ENCODE measurements at places on chromosomes 13 and 19.

DNA sequence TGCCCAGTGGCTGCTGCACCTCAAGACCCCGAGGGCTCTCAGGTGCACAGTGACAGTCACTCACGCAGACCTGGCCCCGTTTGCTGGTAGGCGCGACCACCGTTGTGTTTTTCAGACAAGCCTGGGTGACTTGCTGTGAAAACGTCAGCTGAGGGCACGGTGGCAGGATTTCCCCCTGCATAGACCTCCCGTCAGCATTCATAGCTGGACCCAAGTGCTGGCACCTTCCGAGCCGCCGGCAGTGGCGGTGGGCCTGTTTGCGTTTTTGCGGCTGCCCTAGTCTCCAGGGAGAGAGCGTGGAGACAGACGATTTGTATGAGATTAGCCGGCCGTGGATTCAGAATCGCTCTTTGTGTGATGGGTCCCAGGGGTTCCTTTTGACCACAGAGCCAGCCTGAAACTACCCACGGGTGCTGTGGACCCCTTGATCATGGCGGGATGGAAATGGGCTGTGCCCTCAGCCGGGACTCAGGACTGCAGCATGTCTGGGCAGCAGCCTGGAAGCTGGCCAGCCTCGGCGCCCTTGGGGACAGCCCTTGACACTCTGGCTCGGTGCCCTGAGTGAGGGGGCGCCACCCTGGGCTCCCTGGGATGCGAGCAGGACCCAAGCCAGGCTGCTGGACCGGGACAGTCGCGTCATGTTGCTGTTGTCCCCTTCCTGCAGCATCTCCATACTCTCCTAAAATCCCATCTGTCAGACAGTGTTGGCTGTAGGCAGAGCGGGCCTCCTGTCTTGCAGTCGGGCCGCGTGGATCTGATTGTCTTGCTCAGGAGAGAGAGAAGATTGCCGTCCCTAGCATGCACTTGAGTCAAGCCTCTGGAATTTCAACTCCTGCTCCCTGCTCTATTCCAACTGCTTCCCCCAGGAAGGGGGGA is 8.6 kb downstream of the KDM4B start:
- DNase-seq, result no peak

DNA sequence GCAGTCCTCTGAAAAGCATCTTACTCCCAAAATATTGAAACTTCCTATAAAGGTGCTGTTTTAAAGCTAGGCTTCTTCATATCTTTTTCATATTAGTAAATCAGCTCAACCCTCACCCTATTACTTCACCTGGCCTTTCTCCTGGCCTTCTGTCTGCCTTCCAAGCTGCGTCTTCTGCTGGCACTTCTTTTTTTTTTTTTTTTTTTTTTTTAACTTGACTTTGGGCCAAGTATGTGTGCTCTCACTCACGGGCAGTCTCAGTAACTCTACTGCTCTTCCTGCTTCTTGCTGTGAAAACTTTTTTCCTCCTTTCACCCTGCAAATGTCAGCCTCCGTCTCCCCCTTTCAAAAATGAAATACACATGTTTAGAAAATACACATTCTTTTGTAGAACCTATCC is 41.2 kb upstream of the KCTD4 start:
- DNase-seq, result no peak

- DNase-seq, result no peak
Observed at GRCh38 chr13:23025864-23026608, 154.7 kb upstream of the SGCG start.

GRCh38 chr19:7534531-7535046 is 928 bp upstream of the PNPLA6 start:
- no peak for DNase-seq

DNA sequence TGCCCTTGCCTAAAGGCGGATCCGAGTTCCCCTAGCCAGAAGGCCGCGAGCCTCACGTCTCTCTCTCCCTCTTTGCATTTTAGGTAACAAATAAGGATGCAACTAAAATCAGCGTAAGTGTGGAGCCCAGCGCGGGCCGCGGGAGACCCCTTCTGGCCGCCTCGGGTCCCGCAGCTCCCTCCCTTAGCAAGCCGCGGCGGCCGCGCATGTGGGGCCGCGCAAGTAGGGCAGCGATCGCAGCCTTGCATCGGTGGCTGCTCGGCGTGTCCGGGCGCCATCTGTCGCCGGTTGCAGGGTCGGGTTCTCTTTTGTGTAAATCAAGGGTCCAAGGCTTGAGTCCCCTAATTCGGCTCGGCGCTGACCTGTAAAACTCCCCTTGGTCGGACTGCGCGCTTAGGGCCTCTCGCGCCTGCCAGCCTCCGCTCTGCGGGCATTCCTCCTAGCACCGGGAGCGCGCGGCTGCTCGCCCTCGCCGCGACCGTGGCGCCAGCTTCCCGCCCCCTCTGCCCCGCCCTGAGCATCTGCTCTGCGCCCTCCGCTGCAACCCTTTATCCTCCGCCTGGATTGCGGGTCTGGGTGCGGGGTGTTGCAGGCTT is 2.7 kb downstream of the VSTM2B start:
- peak; percentile 45 for DNase-seq

GRCh38 chr13:113207460-113207859 is 1.0 kb downstream of the PCID2 start:
- DNase-seq, result no peak

- DNase-seq, result no peak
Observed at GRCh38 chr13:51202477-51203046, 19.6 kb upstream of the FAM124A start.

DNA sequence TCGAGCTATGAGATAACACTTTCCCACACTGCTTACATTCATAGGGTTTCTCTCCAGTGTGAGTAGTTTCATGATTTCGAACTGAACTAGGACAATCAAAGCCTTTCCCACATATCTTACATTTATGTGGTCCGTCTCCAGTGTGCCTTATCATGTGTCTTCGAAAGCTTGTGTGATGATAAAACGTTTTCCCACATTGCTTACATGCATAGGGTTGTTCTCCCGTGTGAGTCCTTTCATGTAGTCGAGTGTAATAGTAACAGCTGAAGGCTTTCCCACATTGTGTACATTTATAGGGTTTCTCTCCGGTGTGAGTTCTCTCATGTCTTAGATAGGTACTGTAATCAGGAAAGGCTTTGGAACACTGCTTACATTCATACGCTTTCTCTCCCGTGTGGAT is 16.3 kb downstream of the ZNF823 start:
- DNase-seq, result no peak

DNA sequence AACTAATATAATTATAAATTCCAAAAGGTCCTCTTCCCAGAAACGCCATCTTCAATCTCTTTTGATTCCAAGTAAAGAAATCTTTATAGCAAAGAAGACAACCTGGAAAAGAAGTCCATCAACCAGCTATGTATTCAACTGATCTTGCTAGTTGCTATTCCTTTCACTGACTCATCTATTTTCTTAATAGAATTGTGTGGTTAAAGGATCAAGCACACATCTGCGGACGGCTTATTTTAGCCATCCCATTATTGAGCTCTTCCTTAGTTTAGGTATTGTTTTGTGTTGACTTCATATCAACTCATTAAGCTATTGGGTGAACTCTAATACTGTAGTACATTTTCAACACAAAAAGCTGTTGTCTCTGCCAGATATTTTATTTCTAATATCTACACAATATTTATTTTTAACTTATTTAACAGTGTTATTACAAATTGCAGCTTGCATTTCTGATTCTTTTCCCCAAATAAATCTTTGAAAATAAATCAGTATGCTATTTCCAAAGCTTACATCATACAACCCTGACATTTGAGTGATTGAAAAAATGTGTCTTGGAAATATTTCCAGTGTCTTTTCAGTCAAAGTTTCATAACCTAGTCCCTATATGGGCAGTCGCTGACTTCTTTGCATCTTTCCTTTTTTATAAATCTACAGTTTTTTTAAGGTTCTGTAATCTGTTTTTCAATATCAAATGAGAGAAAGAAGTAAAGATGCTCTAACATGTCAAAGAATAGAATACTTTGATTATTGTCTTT is 158.8 kb upstream of the SPRY2 start:
- no peak for DNase-seq

- DNase-seq, result peak; percentile 77
Observed at GRCh38 chr19:48489608-48490216, 20.5 kb downstream of the CYTH2 start.

- DNase-seq, result no peak
Observed at GRCh38 chr19:1057176-1057855, 9.7 kb upstream of the ARHGAP45 start.

DNA sequence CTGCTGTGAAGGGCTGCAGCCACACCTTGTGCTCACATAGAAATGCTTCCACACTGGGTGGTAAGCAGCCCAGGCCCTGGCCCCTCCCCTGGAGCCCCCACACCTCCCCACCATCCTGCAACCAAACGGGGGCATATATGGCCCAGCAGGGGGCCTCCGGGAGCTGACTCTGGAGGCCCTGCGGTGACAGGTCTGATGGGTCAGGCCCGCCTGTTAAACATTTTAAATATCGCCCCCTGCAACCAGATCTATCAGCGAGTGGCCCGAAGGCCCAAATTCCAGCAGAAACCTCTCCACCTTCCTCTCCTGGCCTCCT is 48.0 kb upstream of the KATNAL1 start:
- DNase-seq, result no peak

GRCh38 chr13:47433461-47434005 is 536.7 kb upstream of the HTR2A start:
- DNase-seq, result no peak

- no peak for DNase-seq
Observed at GRCh38 chr13:49821216-49822009, 28.9 kb upstream of the KPNA3 start.

DNA sequence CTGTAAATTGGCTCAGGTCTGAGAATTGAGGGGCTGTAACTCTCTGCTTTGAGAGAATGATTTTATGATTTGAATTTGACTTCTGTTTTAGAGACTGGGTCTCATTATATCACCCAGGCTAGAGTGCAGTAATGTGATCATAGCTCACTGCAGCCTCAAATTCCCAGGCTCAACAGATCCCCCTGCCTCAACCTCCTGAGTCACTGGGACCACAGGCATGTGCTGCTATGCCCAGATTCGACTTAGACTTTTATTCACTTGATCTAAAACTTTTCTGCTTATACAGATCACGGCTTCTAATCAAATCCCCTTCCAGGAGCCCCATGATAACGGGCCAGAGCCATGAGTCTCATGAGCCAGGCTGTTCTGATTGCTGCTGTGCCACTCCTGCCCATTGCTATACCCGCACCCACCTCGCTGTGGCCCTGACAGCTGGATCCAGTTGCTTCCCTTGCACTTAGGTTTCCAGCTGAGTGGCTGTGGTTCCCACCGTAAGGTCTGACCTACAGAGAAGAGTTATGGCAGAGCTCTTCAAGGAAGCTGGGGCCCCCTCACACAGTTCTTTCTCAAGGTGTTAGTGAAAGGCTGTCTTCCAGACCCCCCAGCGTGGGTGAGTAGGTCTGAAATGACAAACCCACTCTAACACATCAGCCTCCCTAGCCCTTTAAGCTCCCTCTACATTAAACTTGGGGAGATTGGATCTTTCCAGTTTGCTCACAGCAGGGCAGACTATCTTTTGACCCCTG is 251.2 kb upstream of the SGCG start:
- no peak for DNase-seq

- DNase-seq, result no peak
Observed at GRCh38 chr13:104823709-104824108, 1711.8 kb downstream of the EFNB2 start.

DNA sequence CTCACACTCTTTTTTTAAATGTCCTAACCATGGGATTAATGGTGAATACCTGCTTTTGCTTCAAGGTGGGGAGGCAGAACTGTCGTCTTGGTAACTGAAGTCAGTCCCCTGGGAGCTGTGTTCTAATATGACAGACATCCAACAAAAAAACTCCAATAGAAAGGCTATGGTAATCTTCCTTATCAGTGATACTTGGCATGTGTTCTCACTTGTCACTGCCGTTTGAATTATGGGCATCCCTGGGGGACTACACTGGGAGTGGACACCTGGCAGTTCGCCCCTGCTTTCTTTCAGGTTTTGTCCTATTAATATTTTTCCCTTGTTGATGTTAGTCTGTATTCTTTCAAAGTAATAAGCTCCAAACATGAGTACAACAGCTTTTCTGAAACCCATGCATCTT is 252.6 kb downstream of the SLITRK5 start:
- DNase-seq, result no peak

- DNase-seq, result no peak
Observed at GRCh38 chr19:49639401-49640112, 386 bp downstream of the RRAS start.

- DNase-seq, result no peak
Observed at GRCh38 chr13:45269204-45269603, 68.4 kb upstream of the KCTD4 start.

GRCh38 chr19:3708207-3708931 is at the start of gene TJP3:
Gene TJP3, plus strand, starts transcription at chr19:3708384. Its CDS starts 20,049 bp downstream, at chr19:3728433.
- no peak for DNase-seq

DNA sequence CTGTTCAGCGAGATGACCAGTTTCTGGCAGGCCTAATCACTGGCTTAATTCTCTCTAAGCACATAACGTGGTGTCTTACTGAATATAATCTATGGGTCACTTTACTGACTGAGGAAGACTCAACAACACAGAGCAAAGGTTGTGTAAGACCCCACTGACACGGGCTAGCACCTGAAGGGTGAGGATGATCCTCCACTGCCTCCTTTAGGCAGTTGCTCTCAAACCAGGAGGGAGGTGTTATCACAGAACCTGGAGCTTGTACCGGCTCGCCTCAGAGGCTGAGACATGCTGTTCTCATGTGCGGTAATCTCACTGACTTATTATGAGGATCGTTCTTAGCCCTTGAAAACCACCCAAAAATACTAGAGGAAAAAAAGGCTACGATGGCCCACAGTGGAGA is 28.3 kb downstream of the RCBTB2 start:
- no peak for DNase-seq

DNA sequence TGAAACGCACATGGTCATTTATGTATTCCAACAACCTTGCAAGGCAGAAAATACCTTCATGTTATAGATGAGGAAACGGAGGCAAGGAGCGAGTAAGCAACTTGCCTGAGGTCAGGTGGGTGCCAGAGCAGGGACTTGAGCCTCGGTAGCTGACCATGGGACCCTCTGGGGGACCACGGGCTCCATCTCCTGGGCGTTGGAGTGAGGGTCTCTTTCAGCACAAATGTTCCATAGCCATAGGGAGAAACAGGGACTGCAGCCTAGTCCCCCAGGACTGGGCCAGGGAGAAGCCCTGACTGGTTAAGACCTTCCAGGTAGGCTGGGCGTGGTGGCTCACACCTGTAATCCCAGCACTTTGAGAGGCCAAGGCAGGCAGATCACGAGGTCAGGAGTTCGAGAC is 38.4 kb upstream of the ADGRE5 start:
- no peak for DNase-seq

- DNase-seq, result no peak
Observed at GRCh38 chr19:51163257-51163656, 21.2 kb downstream of the SIGLEC7 start.

Data from stimulated activated CD4-positive, alpha-beta T cell treated with anti-CD3 and anti-CD28 coated beads, Interleukin-1b, Interleukin-23, amount 100 ng/mL, for 1 hour (primary cell).